ENCODE measurements at places on chromosomes 2 and 18.

DNA sequence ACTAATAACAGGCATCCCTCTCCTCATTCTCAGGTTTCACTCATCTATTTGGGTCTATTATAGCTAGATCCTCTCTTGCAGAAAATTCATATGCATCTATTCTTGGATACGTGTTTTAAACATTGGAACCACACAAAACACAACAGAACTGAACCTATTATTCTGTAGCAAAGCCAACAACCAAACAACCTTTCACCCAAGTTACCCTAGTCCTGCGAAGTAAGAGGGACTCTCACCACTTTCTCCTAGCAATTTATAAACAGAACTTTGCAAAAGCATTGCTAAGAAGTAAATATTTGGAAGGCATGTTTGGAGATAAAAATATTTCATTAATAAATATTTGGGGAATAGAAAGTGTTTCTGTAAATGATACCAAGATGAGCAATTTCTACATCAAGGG lies 20.4 kb upstream of the SH3BP4 start:
- DNase-seq: no peak

- no peak for DNase-seq
These were observed 2.0 kb downstream of the ESPNL start for GRCh38 chr2:238101891-238102841.

- DNase-seq: no peak
These were observed 10.8 kb downstream of the IL36B start for GRCh38 chr2:113041871-113042270.

GRCh38 chr2:150020937-150021673 lies 433.5 kb upstream of the MMADHC start:
- no peak for DNase-seq

GRCh38 chr2:101294861-101295260 lies 13.6 kb downstream of the RNF149 start:
- no peak for DNase-seq

GRCh38 chr2:48135797-48136196 lies 229.5 kb upstream of the FBXO11 start:
- no peak for DNase-seq

DNA sequence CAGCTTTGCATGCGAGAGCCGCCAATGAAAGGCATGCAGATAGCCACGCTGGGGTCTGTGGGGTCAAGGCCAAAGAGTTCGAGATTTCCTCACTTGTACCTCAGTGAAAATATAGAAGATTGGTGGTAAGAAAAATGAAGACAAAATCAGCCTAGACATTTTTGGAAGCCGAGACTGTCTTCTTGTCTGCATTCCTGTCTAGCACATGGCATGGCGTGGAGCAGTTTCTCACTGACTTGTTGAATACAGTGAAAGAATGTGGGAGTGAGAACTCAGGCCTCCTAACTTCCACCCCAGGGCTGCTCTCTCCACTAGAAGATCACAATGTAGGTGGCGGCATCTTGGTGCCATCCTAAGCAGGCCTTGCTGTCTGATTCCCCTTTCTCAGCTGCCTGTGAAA lies 740.8 kb upstream of the HS6ST1 start:
- DNase-seq: no peak

DNA sequence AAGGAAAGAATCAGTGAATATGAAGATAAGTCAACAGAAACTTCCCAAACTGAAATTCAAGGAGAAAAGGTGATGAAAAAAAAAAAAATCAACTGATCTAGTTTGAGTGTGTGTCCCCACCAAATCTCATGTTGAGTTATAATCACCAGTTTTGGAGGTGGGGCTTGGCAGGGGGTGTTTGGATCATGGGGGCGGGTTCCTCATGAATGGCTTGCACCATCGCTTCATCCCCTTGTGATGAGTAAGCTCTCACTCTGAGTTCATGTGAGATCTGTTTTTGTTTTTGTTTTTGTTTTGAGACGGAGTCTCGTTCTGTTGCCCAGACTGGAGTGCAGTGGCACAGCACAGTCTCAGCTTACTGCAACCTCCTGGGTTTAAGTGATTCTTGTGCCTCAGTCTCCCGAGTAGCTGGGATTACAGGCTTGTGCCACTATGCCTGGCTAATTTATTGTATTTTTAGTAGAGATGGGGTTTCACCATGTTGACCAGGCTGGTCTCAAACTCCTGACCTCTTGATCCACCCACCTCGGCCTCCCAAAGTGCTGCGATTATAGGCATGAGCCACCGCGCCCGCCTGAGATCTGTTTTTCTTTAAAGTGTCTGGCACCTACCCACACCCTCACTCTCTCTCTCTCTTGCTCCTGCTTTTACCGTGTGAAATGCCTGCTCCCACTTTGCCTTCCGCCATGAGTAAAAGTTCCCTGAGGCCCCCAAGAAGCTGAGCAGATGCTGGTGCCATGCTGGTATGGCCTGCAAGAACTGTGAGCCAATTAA lies 4.0 kb upstream of the SLC66A2 start:
- no peak for DNase-seq

DNA sequence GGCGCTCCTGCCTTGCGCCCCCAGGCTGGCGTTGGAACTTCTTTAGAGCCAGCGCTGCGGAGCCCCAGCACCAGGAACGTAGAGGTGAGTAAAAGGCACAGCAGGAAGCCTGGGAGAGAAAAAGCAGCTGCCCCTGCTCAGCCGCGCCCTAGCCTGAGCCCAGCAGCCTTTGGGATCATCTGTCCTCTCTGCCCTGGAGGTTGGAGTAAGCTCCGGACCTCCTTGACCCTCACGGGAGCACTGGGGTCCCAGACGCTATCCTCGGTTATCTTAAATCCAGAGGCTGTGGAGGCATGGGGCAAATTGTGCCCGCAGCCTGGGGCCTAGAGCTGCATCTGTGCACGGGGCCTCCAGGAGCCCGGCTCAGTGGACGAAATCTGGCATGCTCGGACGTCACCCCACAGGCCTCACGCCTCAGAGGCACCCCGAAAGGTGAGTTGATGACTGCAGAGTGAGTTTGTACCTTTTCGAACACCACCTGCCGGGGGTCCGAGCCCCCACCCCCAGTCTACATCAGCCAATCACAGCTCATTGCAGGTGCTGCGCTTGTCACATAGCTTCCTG lies 1.6 kb upstream of the SLC66A2 start:
- no peak for DNase-seq

GRCh38 chr2:199756743-199757142 lies 94.2 kb downstream of the FTCDNL1 start:
- DNase-seq: no peak

GRCh38 chr18:23528580-23529472 lies 25.5 kb downstream of the RMC1 start:
- no peak for DNase-seq

- DNase-seq: no peak
These were observed 25.5 kb downstream of the GCG start for GRCh38 chr2:162126527-162126926.

Data from COLO829 (cell line).